ENCODE measurements at places on chromosomes 13 and 19.

- DNase-seq, result peak; percentile 96
These were observed 67.1 kb downstream of the RASA3 start for GRCh38 chr13:114065141-114065925.

DNA sequence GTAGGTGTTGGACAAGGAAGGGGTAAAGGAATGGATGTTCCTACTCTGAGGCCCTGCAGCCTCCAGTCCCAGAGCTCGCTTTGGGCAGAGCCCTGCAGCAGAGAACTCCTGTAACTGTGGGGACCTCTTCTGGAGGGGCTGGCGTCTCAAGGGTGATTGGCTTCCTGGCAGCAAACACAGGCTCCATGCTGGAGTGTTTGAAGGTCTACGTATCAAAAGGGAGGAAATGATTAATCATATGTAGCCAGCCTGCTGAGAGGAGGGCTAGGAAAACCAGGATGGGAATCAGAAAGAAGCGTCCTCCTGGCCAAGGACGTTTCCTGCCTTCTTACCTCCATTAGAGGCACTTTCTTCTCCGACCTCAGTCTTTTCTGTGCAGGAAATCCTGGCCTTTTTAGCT lies 208.5 kb downstream of the TSHZ3 start:
- DNase-seq, result no peak

DNA sequence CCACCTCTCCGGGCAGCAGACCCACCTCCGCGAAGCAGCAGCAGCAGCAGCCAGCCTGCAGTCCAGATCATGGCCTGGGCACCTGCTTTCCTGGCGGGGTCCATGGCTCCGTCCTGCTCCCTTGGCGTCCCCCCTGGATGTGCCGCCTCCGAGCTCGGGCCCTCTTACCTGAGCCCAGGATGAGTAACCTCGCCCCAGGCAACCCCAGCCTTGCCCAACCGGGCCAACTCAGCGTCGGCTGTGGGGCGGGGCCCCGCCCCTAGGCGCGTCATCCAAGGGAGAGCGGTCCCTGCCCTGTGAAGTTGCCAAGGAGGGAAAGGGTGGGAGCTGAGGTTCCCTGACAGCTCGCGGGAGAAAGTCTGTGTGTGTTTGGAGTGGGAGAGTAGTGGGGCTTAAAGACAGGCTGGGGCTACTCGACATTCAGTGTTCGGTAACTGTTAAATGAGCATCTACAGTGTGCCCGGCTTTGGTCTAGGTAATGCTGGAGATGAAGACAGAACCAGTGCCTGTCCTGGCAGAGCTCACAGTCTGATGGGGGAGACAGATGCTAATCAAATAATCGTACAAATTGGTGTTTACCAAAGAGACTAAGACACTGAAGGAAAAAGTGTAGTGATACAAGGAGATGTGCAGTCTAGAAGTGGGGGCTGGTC lies at the start of gene LYPD3:
Gene LYPD3, minus strand, starts transcription at position 141 of the 653 bp plus-strand sequence. Its CDS starts 37 bp downstream, at position 104.
- DNase-seq, result no peak

GRCh38 chr13:110957181-110957884 lies 42.5 kb upstream of the ANKRD10 start:
- DNase-seq, result no peak

- no peak for DNase-seq
These were observed 439.4 kb upstream of the KLF12 start for GRCh38 chr13:74573654-74574053.

- no peak for DNase-seq
These were observed 1.1 kb downstream of the CLN5 start for GRCh38 chr13:76993021-76993420.

- no peak for DNase-seq
These were observed 4.8 kb upstream of the GJA3 start for GRCh38 chr13:20165417-20166257.

GRCh38 chr19:369876-370275 lies 25.3 kb upstream of the MIER2 start:
- DNase-seq, result no peak

DNA sequence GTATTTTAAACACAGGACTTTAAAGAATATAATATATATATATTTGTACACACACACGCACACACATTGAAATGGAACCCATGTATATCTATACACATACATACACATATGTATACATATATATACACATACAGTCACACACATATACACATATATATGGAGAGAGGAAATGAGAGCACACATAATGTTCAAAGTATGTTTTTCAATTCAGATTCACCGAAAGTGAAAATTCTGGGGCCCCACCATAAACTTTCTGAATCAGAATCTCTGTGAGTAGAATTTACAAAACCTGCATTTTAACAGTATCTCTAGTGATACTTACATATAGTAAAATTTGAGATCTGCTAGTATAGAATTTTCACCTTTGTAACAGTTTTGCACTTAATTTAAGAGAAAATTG lies 60.4 kb upstream of the OBI1 start:
- DNase-seq, result no peak

GRCh38 chr13:76619631-76620030 lies 266.6 kb downstream of the KCTD12 start:
- no peak for DNase-seq

- DNase-seq, result no peak
These were observed 8.6 kb downstream of the PTBP1 start for GRCh38 chr19:805600-806550.
